ENCODE measurements at places on chromosomes 2 and 18.

- DNase-seq: no peak
These were observed 67.8 kb upstream of the DSC1 start for GRCh38 chr18:31230495-31230894.

DNA sequence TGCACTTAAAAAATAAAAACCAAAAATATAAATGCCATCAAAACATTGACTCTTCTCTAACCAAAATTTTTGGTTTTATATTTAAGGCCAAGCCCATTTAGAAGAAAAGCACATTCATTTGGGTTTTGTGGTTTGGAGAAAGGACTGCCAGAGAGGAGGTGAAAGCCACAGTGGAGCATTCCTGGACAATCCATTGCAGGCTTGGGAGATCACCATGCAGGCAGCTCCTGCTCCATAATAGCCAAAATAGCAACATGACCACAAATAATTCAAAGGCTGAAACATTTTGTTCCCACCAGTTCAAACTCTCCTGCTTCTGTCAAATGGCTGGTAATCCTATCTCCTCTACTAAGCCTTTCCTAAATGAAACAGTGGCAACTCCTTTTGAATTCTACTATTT lies 73.5 kb downstream of the GALNT3 start:
- no peak for DNase-seq

DNA sequence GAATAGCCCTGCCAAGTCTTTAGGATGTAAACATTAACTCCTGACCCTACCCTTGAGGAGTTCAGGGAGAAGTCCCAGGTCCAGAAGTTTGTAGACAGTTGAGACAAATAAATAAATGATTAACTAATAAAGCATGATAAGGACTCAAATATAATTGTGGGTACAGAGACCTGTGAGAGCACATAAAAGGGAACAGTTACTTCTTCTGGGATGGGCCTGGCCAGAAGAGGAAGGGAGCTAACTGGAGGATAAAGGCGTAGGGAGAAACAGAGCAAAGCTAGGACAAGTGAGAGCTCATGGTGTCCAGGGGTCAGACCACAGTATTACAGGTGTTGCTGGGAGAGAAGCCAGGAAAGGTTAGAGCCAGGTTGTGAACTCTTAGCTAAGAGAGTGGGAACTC lies 3.0 kb downstream of the LCLAT1 start:
- DNase-seq: no peak

DNA sequence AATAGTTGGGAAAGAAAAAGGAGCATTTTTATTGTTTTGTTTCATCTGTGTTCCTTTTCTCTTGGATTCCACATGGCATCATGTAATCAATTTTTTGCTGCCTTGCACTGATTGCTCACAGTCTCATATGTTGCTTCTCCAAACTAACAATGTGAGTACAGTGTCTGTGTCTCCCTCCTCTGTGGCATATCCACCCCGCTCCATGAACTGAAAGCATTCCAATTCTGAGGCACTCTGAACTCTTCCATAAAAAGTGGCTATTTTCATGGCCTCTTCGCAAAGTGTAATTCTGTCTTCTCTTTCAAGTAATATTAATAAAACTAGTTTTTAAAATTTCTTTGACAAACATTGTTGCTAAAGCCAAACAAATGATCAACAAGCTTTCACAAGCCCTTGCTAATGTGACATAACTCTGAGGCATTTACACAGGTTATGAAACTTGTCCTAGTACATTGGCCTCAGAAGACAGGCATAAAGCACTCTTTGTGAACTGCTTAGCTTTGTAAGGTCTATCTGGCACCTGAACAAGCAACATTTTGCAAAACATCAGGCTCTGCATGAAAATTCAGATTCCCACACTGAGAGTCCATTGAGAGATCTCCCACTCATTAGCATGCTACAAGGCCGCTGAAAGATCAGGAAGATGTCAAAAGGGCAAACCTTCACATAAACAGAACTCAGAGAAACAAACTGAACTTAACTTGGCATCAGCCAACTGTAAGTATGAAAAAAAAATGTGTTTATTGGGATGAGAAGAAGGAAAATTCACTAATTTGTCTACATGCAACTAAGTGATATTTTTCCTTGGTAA lies 33.0 kb downstream of the GPR75 start:
- DNase-seq: no peak

DNA sequence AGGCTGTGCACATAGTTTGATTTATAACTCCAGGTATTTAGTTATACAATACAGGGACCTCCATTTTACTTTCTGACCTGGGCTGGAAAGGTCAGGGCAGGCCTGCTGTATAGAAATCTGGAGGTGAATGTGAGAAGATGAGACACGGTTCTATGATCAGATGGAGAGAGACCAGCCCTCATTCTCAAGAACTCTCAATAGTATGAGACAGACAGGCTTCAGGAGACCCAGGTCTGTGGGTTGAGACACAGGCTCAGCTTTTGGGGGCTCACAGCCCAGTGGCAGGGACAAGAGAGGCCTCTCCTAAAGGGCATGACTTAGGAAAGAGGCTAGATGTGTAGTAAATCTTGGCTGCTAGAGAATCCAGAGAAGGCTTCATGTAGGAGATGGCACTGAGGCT lies 719 bp upstream of the ATP6V1B1 start:
- DNase-seq: no peak

GRCh38 chr18:66752733-66753132 lies 148.8 kb upstream of the CDH19 start:
- DNase-seq: no peak

DNA sequence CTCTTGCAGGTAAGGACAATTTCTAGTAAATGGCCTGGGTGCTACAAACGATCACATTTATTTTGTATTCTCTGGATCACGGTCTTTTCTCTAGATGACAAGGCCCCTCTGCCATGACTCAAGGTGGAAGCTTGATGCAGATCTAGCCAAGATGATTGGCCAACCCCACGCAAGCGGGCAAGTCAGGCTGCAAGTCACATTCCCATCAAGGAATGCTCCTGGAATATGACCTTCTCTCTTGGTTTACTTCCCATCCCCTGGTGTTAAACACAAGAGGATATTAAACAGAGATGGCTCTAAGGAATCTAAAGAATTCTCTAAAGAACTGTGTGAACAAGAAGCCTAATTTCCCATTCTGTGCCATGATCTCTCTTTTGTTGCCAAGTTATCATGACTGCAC lies 97.3 kb upstream of the SERPINE2 start:
- DNase-seq: no peak

GRCh38 chr2:234981197-234982095 lies 29.6 kb downstream of the SH3BP4 start:
- no peak for DNase-seq

- DNase-seq: no peak
These were observed 352.8 kb downstream of the RNF144A start for GRCh38 chr2:7270011-7270431.

DNA sequence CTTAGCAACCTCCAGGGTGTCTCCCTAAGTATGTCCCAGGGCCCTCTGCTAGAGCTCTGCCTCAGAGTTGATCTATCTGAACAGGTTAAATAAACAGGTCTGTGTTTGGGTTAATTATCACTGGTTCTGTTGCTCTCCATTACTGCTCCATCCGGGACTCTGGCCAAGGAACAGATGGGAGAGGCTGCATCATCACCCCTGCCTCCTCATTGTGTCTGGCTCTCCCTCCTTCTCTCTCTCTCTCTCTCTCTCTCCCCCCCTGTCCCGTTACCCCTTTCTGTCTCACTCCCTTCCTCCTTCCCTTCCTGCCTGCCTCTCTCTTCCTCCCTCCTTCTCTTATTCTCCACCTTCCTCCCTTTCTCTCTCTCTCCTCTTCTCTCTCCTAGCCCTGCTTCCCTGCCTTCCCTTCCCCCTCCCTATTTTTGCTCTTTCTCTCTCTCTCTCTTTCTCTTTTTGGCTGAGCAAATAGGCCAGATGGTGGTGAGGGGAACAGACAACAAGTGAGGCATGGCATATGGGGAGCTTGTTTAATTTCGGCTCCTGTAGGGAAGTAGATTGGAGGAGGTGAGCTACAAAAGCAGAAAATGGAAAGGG lies 62.1 kb downstream of the SETBP1 start:
- no peak for DNase-seq

- DNase-seq: peak; percentile 20
These were observed 403.9 kb downstream of the SPAG16 start for GRCh38 chr2:213688133-213688532.

DNA sequence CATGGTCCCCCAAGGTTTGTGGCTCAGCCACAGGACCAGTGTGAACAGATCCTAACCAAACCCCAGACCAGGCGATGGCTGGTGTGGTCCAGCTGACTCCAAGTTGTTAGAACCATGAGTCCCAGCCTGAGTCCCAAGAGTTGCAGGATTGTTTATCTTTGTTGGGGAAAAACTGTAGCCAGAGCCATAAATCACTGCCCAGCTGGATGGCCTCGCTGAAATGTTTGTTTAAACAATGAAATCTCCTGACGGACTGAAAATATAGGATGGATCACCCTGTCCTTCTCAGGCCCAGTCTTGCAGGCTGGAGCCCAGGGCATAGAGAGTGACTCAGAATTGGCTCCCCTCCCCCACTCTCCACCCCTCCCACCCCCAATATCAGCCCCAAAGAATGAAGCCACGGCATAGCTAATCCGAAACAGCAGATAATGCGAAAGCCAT lies 36.4 kb downstream of the PKDCC start:
- no peak for DNase-seq

GRCh38 chr2:143290221-143290620 lies 161.0 kb downstream of the ARHGAP15 start:
- DNase-seq: no peak

DNA sequence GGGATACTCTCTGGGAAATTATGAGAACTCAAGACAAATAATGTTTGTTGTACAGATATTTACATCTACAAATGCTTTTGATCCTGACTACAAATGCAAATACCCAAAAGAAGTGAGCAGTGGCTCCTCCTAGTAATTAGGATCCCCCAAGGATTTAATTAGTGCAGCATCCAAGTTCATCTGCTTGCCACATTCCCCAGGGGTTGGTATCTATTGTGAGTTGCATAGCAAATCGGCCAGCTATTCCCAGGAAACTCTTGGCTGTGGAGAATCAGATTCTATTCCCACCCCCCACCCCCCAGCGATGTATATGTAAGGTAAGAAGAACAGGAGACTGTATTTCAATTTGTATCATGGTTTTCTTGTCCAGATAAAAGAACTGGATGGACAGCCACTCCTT lies 725.1 kb upstream of the CDH7 start:
- no peak for DNase-seq

- no peak for DNase-seq
These were observed 570.0 kb upstream of the GCFC2 start for GRCh38 chr2:76280686-76281085.

DNA sequence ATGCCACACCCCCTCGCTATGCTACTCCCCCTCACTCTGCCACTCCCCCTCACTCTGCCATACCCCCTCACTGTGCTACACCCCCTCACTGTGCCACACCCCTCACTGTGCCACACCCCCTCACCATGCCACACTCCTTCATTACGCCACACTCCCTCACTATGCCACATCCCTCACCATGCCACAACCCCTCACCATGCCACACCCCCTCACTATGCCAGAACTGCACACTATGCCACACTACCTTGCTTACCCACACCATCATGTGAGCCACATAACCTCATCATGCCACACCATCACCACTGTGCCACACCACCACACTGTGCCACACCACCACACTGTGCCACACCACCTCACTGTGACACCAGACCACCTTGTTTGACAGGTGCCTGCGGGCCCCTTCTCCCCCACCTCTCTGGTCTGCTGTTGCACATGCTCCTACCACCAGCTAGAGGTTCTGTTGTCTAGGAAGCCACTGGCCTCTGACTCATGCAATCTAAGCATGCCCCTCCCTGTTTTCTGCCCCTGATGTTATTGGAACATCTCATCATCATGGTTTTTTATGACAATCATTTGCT lies 22.0 kb downstream of the MARCHF4 start:
- DNase-seq: no peak

DNA sequence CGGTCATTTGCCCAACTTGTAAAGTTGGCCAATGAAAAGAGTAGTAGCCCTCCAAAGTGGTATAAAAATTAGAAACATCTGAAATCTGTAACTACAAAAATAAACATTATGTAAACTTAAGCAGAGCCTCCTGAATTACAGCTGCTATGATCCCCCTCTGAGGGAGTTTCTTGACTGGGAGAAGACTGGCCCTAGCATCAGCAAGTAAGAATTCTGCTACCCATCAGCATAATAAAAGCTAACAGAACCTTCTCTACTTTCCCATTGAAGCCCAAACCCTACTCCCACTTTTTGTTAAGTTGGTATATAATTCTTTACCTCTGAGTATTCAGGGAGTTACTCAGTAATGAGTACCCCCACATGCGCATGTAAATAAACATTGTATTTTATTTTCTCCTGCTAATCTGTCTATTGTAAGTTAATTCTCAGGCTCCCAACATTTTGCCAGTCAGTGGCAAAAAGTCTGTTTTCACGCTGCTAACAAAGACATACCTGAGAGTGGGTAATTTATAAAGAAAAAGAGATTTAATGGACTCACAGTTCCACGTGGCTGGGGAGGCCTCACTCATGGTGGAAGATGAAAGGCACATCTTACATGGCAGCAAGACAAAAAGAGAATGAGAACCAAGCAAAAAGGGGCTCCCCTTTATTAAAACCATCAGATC lies 71.3 kb downstream of the MYL12B start:
- no peak for DNase-seq

Measured in NCI-H526 treated with DMSO at 0.1 percent for 48 hours (cell line).